Stimulated activated naive CD8-positive, alpha-beta T cell treated with anti-CD3 and anti-CD28 coated beads, Interleukin-15, Interleukin-2, amounts not matched to agents 100 U/mL and 50 U/mL, for 24 hours (primary cell): ENCODE measurements at places on chromosomes 6 and 20.
A peak's percentile ranks its signal among the peaks of the same experiment; 100 is the strongest.

GRCh38 chr6:166584155-166584554, 2.3 kb downstream of the RAMACL start:
- DNase-seq = no peak

DNA sequence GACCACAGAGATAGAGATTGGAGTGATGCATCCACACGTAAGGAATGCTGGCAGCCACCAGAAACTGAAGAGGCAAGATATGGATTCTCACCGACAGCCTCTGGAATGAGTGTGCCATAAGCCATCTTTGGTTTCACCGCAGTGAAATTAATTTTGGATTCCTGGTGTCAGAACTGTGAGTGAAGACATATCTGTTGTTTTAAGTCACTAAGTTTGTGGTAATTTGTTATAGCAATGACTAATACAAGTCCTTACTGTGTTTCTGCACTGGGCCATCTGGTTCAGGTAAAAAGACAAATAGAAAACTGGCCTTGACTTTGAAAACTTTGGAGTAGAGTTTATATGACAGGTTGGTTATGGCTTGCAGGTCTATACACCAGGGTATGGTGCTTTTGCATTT, 261.9 kb downstream of the PHF3 start:
- no peak for DNase-seq

- no peak for DNase-seq
Observed at GRCh38 chr20:4956200-4956810, 45.0 kb downstream of the SLC23A2 start.

DNA sequence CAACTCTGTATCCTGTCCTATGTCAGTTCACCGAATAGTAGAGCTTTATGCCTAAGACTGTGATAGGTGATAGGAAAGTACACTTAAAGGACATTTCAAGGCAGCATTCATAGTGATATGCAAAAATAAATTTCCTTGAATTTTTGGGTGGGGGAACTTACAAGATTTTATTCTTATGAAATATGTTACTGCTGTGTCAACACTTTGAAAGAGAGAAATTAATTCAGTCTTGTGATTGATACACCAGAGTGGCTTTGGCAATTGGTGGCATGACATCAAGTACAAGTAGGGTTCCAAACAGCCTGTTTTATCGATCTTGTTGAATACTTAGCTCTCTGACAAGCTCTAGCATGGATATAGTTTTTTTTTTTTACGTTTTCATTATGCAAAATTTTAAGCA, 72.3 kb downstream of the QKI start:
- no peak for DNase-seq

DNA sequence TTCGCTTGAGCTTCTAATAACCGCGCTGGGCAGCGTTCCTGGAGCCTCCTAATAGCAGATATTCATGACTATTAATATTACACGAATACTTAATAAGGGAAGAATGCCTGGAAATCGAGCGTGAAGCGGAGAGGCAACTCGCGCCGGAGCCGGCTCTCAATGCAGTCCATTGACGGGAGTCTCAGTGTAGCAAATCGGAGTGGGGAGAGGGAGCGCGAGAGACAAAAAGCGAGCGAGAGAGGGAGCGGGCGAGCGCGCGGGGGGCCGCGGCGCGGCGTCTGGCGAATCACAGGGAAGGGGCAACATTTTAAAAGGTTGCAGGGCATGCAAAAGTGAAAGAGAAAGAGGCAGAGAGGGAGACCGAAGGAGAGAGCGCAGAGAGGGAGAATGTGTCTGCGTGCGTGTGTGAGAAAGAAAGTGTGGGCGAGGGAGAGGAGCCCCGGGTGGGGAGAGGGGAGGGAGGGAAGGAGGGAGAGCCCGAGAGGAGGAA, 2.9 kb downstream of the TFAP2A start:
- peak; percentile 42 for DNase-seq

GRCh38 chr6:108254433-108255410, 6.1 kb downstream of the SNX3 start:
- no peak for DNase-seq

DNA sequence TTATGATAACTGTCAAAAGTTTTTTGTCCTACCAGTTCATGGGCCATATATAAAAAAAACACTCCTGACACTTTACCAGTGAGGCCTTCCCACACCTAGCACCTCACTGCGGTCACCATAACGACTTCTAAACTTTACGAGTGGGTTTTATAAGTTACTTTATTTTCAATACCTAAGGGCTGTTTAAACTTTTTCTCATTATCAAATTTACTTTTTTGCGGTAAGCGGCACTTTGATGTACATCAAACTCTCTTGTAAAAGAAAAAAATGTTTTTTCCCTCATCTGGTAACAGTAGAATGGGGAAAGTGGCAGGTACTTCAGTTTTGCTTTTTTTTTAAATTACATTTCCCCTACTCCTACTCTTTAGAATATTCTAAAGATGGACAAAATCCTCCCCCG, 36.2 kb downstream of the FYN start:
- DNase-seq = no peak

- DNase-seq = no peak
Observed at GRCh38 chr6:156347246-156347645, 429.9 kb upstream of the ARID1B start.

- no peak for DNase-seq
Observed at GRCh38 chr6:125217369-125217768, 63.8 kb downstream of the TPD52L1 start.

DNA sequence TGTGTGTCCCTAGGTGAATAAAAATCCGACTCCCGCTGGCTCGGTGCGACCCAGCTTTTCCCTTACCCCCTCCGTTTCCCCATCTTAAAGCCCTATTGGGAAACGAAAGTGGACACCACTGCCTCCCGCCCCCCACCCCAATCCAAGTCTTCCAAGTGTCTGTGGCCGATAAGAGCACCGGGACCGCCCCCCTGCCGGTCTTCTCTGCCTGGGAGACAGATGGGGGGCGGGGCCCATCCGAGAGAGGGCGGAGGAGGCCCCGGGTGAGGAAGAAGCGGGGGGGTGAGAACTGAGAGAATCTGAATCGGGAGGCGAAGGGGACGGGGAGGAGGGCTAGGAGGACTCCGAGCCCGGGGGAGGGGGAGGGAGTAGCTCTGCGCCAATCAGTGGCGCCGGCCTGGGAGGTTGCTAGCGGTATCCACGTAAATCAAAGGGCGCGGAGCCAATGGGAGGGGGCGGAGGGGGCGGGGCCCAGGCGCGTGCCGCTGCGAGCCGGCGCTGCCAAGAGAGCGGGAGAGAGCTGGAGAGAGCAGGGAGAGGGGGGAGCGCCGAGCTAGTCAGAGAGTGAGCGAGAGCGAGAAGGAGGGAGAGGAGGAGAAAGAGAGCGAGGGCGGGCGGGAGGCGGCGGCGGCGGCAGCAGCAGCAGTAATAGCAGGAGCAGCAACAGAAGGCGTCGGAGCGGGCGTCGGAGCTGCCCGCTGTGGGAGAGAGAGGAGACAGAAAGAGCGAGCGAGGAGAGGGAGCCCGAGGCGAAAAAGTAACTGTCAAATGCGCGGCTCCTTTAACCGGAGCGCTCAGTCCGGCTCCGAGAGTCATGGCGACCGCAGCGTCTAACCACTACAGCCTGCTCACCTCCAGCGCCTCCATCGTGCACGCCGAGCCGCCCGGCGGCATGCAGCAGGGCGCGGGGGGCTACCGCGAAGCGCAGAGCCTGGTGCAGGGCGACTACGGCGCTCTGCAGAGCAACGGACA, at the start of gene POU3F2:
Gene POU3F2 (plus strand): TSS at position 515 of the 972 bp plus-strand sequence. CDS start 300 bp downstream, at position 815.
- peak; percentile 70 for DNase-seq

- DNase-seq = no peak
Observed at GRCh38 chr6:156595476-156595875, 181.7 kb upstream of the ARID1B start.

- DNase-seq = peak; percentile 97
Observed at GRCh38 chr6:35452183-35453090, at the start of gene FANCE. TSS of gene FANCE (plus strand) at chr6:35452338. CDS start at chr6:35452546, 208 bp downstream.

- DNase-seq = no peak
Observed at GRCh38 chr6:148830614-148831013, 83.8 kb downstream of the UST start.

DNA sequence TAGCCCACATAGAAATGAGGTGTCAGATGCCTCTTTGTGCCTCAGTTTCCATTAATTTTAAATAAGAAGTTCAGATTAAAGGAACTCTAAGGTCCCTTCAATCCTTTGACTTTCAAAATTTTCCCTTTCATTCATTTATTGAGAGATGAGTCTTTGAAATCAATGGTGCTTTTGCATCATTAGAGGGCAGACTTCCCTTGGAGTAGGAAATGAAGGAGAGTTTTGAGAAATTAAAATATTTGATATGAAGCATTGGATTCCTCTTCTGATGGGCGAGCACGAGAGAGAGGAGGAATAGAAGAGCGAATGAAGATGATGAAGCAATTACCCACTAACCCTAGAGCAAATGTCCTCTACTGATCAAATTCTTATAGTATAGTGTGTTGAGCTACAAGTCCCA, 105.7 kb downstream of the EDN1 start:
- no peak for DNase-seq

GRCh38 chr6:87851674-87852299, 149.8 kb upstream of the AKIRIN2 start:
- DNase-seq = no peak

DNA sequence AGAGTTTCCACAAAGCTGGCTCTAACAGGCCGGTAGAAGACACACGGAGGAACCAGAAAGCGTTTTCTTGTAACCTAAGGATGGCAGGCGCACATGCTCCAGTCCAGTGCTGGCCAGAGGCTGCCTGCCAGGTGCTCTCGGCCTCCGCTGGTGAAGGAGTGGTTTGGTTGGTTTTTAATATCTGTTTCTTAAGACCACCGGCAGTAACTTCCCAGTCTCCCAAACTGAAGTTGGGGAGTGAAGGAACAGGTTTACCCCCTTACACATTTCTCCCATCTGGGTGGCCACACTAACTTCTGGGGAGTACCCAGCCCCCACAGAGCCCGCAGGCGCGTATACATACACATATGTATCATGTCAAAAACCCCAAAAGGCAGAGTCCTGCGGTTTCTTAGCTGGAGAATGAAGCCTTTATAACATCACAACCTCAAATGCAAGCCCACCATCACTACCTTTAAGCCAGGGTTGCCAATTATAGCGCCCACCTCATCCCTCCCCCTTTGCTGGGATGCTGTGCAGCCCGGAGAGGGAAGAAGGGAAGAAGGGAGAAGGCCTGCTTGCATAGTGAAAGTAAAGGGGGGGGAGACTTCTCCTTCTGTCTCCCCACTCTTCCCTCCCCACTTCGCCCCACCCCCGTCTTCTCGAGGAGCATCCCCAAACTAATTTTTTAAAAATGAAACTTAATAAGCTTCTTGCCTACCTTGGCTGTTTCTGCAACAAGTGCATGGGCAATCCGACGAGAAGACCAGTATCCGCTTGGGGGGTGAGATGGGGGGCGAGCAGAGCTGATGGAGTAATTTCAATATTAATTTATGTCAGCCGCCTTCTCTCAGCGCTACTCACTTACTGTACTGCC, 1.0 kb downstream of the TRERF1 start:
- peak; percentile 57 for DNase-seq
